ENCODE measurements at places on chromosomes 1 and 21. TPM values are rescaled to one million over a fixed set of nuclear protein-coding genes. Genes with fewer than 3 reads are reported as not detected.

- H3K36me3 ChIP-seq = no peaks in the 10 kb centered on the region
- DNase-seq = no peak
- H3K27ac ChIP-seq = no peak overlapping the region
- no peaks in the 10 kb centered on the region for H3K27me3 ChIP-seq
- H3K4me3 ChIP-seq = no peak overlapping the region
Measured at GRCh38 chr1:107552781-107553180, 411.9 kb downstream of the NTNG1 start.

DNA sequence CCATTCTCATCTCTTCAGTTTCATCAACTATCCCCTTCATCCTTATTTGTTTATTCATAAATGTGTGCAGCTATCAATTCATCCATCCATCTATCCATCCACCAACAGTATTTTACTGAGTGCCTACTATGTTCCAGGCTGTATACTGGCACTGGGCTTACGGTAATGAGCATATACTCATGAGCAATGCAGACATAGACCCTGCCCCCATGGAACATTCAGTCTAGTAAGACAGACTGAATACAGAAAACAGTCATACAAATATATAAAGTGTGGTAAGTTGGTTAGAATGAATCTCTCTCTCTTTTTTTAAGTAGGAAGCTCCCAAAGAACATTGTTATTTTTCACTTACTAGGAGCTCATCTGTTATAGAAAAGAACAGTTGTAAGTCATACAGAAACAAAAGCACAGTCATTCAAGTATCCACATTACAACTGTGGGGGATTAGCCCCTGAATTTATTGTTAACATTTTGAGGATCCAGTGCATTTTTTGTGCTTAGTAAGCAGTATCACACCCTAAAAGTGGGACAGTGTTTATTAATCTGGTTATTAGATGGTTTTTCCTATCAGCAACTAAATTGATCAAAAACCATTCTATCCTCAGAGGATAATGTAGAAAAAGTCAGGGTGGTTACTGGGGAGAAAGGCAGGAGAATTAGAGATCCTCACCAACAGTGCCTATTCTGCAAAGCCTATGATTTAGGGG lies 3.6 kb downstream of the SLC16A4 start:
- no peak overlapping the region for H3K4me3 ChIP-seq
- DNase-seq = no peak
- no peaks in the 10 kb centered on the region for H3K27me3 ChIP-seq
- H3K36me3 ChIP-seq = peaks cover 25% of the 10 kb centered on the region
- no peak overlapping the region for H3K27ac ChIP-seq

GRCh38 chr1:170864876-170865538 lies 70.3 kb upstream of the MROH9 start:
- H3K36me3 ChIP-seq = no peaks in the 10 kb centered on the region
- no peaks in the 10 kb centered on the region for H3K4me1 ChIP-seq
- no peak for DNase-seq
- no peak overlapping the region for H3K4me3 ChIP-seq
- H3K27me3 ChIP-seq = no peaks in the 10 kb centered on the region

GRCh38 chr1:101540161-101540560 lies 303.3 kb downstream of the S1PR1 start:
- no peak overlapping the region for H3K27ac ChIP-seq
- H3K4me3 ChIP-seq = no peak overlapping the region
- DNase-seq = no peak
- no peaks in the 10 kb centered on the region for H3K4me1 ChIP-seq

DNA sequence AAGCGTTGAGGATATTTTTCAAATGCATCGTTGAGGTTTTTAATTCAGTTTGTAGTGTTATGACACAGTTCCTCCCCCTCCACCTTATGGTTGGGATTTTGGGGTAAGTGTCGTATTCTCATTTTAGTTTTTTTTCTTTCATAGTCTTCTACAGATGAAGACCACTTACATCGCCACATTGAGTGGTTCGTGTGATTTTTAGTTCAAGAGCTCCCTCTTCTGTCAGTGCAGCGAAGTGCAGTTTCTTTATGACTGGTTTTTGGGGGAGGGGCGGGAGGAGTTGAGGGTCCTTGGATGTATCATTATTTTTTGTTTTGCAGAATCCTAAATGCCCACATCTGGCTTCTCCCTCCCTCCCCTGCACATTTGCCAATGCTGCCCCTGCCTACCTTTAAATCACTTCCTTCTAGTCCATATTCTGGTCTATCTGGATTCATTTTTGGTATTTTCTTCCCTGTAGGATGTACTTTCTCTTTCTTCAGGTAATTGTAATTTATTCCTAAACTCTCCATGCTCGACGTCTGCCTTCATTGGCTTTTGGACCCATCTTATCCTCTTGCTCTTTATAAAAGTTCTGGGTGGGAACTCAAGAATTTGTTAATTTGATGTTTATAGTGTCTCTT lies 433.1 kb downstream of the CAMTA1 start:
- no peaks in the 10 kb centered on the region for H3K4me1 ChIP-seq
- no peaks in the 10 kb centered on the region for H3K27me3 ChIP-seq
- H3K4me3 ChIP-seq = no peak overlapping the region
- DNase-seq = no peak
- H3K27ac ChIP-seq = no peak overlapping the region

DNA sequence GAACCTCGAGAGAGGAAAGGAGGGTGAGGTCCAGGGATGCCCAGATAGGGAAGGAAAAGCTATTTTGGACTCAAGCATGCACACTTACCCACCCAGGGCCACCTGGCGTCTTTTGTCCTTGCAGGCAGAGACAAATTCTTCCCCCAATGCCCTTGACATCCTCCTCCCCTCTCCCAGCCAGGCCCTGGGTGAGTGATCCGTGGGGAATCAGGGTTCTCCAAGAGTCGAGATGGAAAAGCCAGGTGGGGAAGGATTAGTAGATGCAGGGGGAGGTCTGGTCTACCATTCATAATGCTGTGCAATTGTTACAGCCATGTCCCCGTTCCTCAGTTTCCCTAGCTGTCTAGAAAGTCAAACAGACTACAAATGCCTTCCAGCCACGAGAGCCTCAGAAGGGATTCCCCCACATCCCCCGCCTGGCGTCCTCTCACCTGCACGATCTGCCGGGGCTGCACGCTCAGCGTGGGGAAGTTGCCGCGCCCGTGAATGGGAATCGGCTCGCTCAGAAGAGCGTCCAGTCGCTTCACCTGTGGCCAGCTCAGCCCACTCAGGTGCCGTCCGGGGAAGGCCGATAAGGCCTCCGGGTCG lies 580 bp downstream of the TENT5B start:
- H3K36me3 ChIP-seq = no peaks in the 10 kb centered on the region
- H3K27ac ChIP-seq = peak overlapping the region; percentile 50
- no peaks in the 10 kb centered on the region for H3K27me3 ChIP-seq

DNA sequence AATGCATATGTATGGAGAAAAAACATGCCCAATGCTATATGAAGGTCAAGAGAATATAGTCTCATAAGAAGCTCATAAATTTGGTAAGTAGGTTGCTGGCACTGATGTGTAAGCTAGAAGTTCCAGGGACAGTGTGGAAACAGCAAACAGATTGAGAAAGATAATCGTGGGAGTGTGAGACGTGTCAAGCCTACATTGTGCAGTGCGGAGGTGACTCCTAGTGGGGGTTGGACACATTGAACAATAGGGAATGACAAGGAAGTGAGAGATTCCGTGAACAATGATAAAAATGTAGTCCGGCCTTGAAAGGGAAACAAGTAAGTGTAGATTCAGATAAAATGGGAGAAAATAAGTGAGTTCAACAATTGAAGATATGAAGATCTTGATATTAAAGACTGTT lies 788.4 kb upstream of the PRMT6 start:
- H3K27me3 ChIP-seq = no peaks in the 10 kb centered on the region
- no peak overlapping the region for H3K4me3 ChIP-seq
- H3K4me1 ChIP-seq = no peaks in the 10 kb centered on the region
- no peaks in the 10 kb centered on the region for H3K36me3 ChIP-seq

DNA sequence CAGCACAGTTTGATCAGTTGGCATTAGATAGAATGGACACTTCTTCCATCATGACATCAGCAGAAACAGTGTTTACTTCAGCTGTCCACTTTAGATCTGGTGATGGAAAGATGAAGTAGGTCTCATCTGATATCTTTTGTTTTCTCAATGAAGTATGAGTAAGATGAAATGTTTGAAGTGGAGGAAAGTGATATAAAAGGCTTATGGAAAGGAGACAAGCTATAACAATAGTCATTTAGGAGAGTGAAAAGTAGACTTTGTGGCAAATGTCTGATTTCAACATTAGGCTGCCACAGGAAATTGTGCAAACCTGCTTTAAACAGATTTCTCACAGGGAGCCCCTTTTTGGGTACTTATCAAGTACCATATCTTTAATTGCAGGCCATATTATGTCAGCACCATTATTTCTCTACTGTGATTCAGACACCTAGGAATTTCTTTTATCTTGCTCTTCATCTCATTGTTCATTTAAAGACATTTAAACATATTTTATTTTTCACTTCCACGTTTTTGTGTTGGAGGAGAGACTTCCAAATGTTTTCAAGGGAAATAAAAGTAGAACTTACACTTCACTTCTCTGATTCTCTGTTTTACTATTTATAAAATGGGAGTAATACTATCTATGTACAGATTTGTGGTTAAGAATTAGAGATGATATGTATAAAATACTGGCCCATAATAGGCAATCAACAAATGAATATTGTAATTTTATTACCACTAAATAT lies 18.1 kb downstream of the PDC start:
- no peak overlapping the region for H3K4me3 ChIP-seq
- H3K27ac ChIP-seq = no peak overlapping the region
- H3K36me3 ChIP-seq = no peaks in the 10 kb centered on the region
- no peaks in the 10 kb centered on the region for H3K27me3 ChIP-seq

GRCh38 chr1:96978444-96978843 lies 256.9 kb downstream of the PTBP2 start:
- H3K27ac ChIP-seq = no peak overlapping the region
- no peaks in the 10 kb centered on the region for H3K36me3 ChIP-seq
- DNase-seq = no peak
- no peak overlapping the region for H3K4me3 ChIP-seq
- no peaks in the 10 kb centered on the region for H3K27me3 ChIP-seq

DNA sequence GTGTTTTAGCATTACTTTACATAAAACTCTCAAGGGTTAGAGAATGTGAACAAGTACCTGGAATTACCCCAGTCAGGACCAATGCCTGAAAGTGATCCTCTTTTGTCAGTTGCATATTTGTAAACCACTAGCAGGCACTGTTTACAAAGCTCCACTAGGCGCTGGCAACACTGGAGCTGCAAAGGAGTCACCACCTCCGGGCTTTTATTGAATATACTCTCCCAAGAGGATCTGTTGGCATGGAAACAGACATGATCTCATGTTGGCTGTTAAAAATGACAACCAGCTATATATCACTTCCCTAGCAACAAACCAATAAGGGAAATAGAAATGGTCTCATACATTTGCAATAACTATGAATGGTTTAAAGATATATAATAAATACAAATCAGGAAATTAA lies 116.0 kb downstream of the TTLL7 start:
- H3K4me1 ChIP-seq = no peaks in the 10 kb centered on the region
- H3K4me3 ChIP-seq = no peak overlapping the region
- no peak overlapping the region for H3K27ac ChIP-seq
- no peaks in the 10 kb centered on the region for H3K27me3 ChIP-seq
- no peaks in the 10 kb centered on the region for H3K36me3 ChIP-seq

DNA sequence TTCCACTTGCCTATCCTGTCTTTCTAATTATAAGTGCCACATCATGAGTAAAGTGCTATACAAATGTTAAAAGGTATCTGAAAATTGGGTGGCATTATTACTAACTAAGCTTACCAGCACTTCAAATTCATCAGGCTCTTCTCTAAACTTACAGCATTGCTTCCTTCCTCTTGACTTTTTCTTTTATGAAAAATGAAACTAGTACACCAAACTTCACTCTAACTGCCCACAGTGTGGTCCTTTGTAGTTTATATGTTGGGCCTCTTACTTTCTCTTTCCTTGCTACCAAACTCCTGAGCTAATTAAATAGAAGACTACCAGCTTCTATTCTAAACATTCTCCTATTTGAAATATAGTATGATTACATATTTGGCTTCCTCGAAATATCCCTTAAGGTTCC lies 81.8 kb downstream of the NOTCH2 start:
- peaks cover 10% of the 10 kb centered on the region for H3K36me3 ChIP-seq
- DNase-seq = no peak
- no peaks in the 10 kb centered on the region for H3K27me3 ChIP-seq
- H3K4me3 ChIP-seq = no peak overlapping the region
- H3K4me1 ChIP-seq = peaks cover 21% of the 10 kb centered on the region

GRCh38 chr1:153550827-153551500 lies 1.9 kb upstream of the S100A3 start:
- H3K36me3 ChIP-seq = no peaks in the 10 kb centered on the region
- H3K27ac ChIP-seq = no peak overlapping the region
- H3K4me3 ChIP-seq = no peak overlapping the region
- H3K27me3 ChIP-seq = no peaks in the 10 kb centered on the region
- no peak for DNase-seq

- no peak for DNase-seq
- no peaks in the 10 kb centered on the region for H3K27me3 ChIP-seq
- H3K27ac ChIP-seq = no peak overlapping the region
- no peak overlapping the region for H3K4me3 ChIP-seq
Measured at GRCh38 chr1:100219883-100220282, 29.8 kb downstream of the DBT start.

DNA sequence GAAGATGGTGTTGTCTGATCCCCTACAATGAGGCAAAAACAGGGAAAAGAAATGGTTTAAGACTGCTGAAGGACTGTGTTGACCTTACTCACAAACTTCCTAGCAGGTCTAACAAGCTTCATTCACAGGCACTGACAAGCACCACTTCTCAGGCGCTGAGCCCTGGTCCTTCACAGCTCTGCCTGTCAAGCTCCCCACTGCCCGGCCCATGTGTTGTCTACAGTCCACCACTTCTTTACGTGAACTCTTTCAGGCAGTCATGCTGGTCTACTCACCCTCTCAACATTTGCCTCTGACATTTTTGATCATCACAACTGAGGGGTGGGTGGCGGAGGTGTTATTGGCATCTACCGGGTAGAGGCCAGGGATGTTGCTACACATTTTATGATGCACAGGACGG lies 40.7 kb upstream of the MYBPHL start:
- no peaks in the 10 kb centered on the region for H3K4me1 ChIP-seq
- no peaks in the 10 kb centered on the region for H3K27me3 ChIP-seq
- no peak for DNase-seq
- no peak overlapping the region for H3K27ac ChIP-seq
- no peak overlapping the region for H3K4me3 ChIP-seq

GRCh38 chr1:58854576-58854975 lies 70.7 kb upstream of the JUN start:
- no peaks in the 10 kb centered on the region for H3K36me3 ChIP-seq
- H3K27ac ChIP-seq = no peak overlapping the region
- H3K4me1 ChIP-seq = peaks cover 2% of the 10 kb centered on the region
- DNase-seq = no peak
- no peaks in the 10 kb centered on the region for H3K27me3 ChIP-seq

DNA sequence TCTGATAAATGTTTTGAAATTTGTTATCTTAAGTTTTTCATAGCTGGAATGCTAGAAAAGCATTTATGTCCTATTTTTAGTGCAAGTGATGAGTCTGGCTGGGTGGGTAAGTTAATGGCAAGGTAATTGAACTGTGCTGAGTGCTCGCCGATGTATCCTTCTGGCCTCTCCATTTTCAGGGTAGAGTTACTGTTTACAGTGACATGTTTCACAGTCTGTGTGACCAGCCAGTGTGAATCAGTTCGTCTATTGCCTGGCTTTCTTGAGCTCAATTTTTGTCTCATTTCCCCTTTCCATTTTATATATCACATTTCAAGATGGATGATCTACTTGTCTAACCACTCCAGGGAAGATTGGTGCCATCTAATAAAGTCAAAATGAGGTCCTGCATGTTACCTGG lies 44.1 kb downstream of the ITSN1 start:
- H3K4me1 ChIP-seq = peaks cover 46% of the 10 kb centered on the region
- H3K4me3 ChIP-seq = no peak overlapping the region
- H3K36me3 ChIP-seq = no peaks in the 10 kb centered on the region
- H3K27ac ChIP-seq = no peak overlapping the region
- H3K27me3 ChIP-seq = no peaks in the 10 kb centered on the region

The PIK3R3 gene
- total RNA-seq = 23.9 TPM

The CD1E gene
- total RNA-seq = not detected

The USP25 gene
- 124 TPM for total RNA-seq

The PLEKHN1 gene
- not detected for total RNA-seq

The RBM11 gene
- total RNA-seq = not detected
